ENCODE measurements at places on chromosomes 16 and 17.

GRCh38 chr16:90078579-90078895, 1.4 kb upstream of the PRDM7 start:
- no peak for DNase-seq

GRCh38 chr17:37710344-37710886, 34.4 kb downstream of the HNF1B start:
- DNase-seq: no peak

- DNase-seq: no peak
Measured at GRCh38 chr17:48548523-48549280, 3.8 kb upstream of the HOXB2 start.

DNA sequence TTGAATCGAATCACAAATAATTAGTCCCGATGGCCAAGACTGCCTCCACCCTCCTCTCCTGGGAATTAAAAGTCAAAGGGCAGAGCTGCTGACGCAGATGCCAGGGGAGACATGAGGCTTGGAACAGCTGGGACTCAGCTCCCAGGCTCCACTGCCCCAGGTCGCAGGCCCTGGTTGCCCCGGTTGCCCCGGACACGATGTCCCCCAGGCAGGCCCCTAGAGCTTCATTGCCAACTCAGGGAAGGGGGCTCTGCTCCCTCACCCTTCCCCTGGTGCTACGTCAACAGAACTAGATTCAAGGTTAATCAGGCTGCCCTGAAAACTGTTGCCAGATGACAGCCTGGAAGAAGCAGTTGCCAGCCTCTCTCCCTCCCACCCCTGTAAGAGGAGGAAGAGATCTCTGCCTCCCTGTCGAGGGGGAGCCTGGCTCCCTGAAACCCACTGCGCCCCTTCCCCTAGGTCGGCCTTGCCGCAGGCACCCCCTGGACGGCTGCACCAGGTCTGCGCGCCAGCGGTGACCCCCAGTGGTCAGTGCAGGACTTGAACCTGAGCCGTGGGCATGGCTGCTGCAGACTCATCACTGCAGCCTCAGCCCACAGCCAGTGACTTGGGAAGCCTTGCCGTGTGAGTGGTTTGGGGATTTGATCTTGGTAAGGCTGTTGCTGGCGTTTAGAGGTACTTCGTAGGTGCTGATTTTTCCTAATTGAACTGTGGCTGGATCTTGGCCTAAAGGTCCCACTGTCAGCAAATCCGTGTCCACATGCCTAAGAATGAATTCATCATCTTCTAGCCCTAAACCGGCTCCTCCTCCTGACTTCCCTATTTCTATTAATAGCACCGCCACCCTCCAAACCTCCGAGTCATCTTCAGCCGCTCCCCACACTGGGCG, 84.1 kb upstream of the TOB1 start:
- DNase-seq: no peak

DNA sequence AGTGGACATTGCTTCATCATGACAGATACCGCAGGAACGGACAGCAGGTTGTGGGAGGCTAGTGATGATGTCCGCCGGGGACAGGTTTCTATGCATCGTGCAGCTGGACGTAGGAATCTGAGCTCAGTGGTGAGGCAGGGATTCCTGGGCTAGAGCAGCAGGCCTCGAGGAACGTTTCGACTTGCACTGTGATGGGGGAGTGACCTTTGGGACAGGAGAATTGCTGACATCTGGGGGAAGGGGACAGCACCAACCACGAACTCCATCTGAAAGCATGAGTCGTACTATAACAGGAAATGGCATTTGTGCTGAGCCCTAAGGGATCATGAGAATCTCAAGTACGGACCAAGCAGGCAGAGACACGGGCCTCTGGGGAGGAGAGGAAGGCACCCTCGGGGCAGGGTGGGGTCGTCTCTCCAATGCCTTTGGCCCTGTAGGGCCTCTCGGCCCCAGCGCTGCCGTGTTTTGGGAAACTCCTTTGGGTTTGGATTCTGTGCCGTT, 65.8 kb upstream of the ENDOV start:
- DNase-seq: no peak

- DNase-seq: no peak
Measured at GRCh38 chr17:64608571-64608981, 53.5 kb downstream of the SMURF2 start.

GRCh38 chr17:56717471-56717870, 116.2 kb downstream of the C17orf67 start:
- no peak for DNase-seq

- DNase-seq: no peak
Measured at GRCh38 chr16:47504599-47504998, 43.5 kb downstream of the PHKB start.

DNA sequence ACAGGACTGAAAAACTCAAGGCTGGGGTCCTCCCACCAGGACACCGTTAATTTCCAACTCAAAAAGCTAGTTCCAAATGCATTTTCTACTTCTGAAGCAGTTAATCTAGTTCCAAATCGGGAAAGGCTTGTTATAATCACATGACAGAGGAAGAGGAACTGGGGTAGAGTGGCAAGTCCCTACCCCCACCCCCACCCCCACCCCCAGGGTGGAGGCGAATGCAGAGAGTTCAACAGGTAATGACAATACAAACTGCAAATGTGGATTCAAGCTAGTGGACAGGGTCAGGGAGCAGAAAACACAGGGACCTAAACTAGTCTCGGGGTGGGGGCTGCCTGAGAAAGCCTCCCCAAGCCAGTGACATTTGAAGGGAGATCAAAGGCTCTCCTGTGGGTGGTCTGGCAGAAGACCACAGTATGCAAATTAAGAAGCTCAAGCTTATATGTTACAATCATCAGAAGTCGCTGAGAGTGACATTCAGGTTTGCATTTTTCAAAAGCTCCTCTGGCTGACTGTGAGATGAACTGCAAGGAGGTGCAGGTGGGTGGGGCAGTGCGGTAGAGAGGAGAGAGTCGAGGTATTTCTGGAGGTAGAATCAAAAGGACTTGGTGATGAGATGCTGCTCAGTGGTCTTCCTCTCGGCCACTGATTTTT, 56.4 kb upstream of the SLC25A19 start:
- DNase-seq: no peak

DNA sequence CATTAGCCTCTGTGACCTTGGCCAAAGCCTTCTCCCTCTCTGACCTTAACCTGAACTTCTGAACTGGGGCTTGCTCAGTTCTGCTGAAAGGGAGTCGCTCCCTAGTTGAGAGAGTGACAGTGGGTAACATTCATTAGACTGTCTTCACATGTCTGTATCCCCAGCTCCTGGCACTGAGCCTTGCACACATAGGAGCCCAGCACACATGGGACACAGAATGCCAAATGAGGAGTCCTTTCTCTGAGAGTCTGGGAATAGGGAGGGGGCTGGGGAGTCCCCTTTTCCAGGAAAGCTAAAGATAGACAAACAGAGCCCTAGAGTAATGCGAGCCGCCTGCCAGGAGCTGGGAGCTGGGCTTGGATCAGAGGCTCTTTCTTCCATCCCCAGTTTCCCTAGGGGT, 2.5 kb downstream of the TAC4 start:
- DNase-seq: no peak

GRCh38 chr17:29080323-29080722, 37.4 kb downstream of the PIPOX start:
- no peak for DNase-seq

GRCh38 chr17:27558341-27558740, 72.6 kb upstream of the LGALS9 start:
- DNase-seq: no peak
